ENCODE measurements at places on chromosomes 13 and 19.

GRCh38 chr19:10685210-10685609 is 16.0 kb upstream of the QTRT1 start:
- no peak for DNase-seq

- no peak for DNase-seq
Observed at GRCh38 chr13:45339867-45340266, 1.1 kb downstream of the TPT1 start.

- DNase-seq, result no peak
Observed at GRCh38 chr13:111897846-111898215, 169.1 kb upstream of the SOX1 start.

DNA sequence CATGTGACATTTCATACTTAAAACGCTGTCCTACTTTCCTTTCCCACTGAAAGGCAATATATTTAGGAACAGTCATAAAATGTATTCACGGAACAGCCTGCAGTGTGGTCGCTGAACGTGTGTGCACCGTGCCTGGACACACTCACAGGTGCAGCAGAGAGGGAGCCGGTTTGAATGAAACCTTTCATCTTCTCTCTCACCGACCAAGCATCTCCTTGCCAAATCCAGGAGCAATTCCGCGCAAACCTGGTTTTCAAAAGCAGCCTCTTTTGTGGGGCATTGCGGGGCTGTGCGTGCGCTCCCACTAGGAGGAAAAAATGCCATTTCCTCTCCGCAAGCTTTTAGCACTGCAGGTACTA is 1.0 kb downstream of the DCLK1 start:
- no peak for DNase-seq

DNA sequence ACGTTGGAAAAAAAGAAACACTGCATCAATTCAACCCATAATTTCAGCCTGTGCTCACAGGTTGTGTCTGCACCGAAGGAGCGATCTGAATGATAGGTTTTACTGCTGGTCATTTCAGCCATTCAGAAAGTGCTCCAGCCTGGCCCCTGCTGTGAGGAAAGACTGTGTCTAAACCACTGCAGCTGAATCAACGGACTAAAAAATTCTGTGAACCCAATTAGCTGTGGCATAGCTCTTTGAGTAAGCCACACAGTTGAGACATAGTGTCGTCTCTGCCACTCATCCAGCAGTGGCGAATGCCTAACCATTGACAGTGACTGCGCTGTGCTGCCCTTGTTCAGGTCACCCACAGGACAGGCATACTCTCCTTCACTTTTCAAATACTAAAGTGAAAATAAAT is 179.8 kb downstream of the COG6 start:
- no peak for DNase-seq

DNA sequence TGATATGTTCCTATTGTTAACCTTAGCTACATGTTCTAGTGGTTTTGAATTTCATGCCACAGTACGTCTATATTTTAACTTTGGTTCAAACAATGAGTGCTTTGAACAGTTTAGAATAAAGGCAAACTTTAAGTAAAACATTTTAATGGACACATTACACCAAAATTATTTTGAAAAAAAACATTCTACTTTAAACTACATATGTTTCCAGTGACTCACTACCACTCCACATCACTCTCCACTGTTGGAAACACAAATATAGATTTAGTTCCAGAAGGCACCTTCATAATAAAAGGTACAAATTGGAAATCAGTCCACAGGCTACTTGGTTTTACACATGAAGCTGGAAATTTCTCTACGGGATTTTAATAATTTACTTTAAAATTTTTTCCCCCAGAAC is 373.5 kb downstream of the MYO16 start:
- no peak for DNase-seq

- DNase-seq, result no peak
Observed at GRCh38 chr13:78655906-78656305, 3.0 kb downstream of the OBI1 start.

- no peak for DNase-seq
Observed at GRCh38 chr19:14772467-14772866, 5.9 kb downstream of the ADGRE2 start.

- DNase-seq, result no peak
Observed at GRCh38 chr13:51820016-51820597, 16.1 kb upstream of the DHRS12 start.

- DNase-seq, result no peak
Observed at GRCh38 chr13:50387051-50387581, 371.9 kb downstream of the KCNRG start.

- no peak for DNase-seq
Observed at GRCh38 chr13:112961457-112962369, 7.3 kb upstream of the MCF2L start.

GRCh38 chr19:46616631-46617322 is 8.1 kb downstream of the PTGIR start:
- DNase-seq, result no peak

GRCh38 chr19:43527860-43528622 is 1.0 kb upstream of the ETHE1 start:
- DNase-seq, result no peak

DNA sequence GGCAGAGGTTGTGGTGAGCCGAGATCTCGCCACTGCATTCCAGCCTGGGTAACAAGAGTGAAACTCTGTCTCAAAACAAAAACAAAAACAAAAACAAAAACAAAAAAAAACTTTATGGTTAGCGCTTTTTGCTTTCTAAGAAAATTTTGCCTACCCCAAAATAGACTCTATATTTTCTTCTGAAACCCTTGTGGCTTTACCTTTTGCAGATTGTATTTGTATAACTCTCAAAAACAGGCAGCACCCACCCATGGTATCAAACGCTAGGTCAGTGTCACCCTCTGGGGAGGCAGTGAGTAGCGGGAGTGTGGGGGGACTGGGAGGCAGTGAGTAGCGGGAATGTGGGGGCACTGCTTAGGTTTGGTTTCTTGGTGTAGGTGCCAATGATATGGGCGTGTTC is 7.5 kb upstream of the SLC39A3 start:
- no peak for DNase-seq

GRCh38 chr13:50125554-50126262 is 110.5 kb downstream of the KCNRG start:
- no peak for DNase-seq

DNA sequence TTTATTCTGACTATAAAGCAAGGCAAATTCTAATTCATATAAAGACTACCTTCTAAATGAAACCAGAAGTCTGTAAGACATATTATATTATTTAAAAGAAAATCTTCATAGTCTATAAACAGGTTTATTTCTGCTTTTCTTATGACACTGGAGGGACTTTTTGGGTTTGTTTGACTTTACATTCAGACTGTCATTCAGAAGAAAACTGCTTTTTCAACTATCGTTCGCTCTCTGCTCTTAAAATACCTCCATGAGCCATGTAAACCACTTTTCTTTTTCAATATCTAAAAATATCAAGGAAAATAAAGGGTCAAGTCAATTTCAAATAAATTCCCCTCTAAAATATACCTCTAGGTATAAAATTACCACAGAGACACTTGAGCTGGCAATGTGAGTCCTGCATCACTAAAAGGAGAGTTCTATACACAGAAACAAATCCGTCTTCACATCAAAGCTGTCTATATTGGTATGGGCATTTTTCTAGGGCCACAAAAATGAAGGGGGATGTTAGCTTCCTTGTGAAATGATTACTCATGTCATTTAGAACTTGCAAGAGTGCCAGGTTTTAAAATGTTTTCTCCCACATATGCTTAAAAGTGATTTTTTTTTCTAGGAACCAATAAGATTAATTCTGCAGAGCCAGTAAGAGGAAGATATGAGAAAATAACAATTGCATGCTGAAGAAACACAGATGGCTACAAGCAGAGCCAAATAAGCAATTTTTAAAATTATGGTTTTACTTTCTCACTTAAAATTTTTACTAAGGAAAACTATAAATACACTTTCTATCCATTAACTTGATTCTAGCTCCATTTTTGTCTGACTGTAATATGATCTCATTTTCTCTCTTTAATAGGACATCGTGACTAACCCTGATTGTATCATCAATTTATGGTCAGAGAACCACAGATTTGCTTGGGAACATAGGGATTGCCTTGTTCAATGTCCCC is 181.8 kb downstream of the TBC1D4 start:
- no peak for DNase-seq

DNA sequence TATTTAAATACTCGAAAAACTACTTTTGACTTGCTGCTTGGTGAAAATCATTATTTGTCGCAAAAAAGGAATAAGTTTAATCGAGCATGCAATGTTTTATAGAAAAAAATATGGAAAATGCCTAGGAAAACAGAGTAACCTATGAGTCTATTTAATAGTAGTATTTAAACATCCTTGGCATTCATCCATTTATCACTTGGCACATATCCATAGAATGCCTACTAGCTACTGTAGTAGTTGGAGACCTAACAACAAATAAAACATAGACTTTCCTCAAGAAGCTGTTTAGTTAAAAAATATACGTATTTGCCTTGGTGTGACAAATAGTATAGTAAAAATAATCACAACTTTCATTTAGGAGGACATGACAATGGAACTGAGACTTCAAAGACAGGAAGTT is 302.1 kb downstream of the DIAPH3 start:
- DNase-seq, result no peak

GRCh38 chr19:16142032-16142580 is 1.4 kb upstream of the HSH2D start:
- no peak for DNase-seq

DNA sequence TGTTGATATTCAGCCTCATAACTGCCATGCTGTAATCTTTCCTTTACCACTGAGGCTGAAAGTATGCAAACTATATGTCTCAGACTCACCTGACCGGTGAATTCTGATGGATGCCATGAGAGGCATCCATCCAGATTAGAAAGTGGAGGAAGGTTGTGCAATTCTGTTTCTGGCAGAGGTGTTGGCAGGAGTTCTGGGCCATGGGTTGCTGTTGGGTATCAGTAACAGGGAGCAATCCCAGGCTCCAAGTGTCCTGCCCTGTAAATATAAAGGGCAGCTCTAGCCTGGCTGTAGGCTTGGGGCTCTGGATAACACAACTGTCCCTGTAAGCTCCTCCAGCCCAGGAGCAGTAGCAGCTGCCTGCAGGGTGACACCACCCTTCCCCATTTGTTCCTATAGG is 77.4 kb upstream of the ABCC4 start:
- no peak for DNase-seq

DNA sequence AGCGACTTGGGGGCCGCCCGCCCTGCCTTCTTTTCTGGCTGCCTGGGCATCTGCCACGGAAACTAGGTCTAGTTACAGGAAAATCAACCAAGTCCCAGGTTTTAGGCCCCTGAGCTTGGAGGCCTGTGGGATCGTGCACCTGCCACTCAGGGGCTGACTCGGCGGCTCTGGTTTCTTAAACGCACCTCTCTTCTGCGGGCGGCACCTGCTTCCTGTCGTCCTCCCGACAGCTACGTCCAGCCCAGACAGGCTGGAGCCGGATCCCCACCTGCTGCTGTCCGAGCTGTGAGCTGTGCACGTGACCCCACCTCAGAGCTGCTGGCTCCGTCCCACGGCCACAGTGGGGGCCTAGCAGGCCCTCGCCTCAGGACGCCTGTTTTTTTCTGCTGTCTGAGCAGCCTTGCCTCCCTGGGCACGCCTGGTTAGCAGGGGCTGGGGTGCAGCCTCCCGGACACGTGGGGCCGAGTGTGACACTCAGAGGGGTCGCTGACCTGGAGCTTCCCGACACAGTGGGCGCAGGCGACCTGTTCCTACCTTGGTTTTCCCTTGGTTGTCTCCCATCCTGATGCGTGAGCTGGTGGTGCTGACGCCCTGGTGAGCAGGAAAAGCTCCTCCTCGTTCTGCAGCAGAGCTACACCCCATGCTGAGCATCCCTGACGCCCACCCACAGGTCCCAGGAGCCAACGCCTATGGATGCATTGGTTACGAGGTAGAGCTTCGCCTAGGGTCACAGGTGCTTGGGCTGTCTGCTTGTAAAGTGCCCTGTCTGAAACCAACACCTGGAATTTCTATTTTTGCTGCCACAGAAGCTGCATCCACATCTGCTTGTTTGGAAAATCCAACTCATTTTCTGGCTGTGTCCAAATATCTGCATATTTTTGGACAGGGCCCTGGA is 17.5 kb downstream of the TMEM255B start:
- no peak for DNase-seq

DNA sequence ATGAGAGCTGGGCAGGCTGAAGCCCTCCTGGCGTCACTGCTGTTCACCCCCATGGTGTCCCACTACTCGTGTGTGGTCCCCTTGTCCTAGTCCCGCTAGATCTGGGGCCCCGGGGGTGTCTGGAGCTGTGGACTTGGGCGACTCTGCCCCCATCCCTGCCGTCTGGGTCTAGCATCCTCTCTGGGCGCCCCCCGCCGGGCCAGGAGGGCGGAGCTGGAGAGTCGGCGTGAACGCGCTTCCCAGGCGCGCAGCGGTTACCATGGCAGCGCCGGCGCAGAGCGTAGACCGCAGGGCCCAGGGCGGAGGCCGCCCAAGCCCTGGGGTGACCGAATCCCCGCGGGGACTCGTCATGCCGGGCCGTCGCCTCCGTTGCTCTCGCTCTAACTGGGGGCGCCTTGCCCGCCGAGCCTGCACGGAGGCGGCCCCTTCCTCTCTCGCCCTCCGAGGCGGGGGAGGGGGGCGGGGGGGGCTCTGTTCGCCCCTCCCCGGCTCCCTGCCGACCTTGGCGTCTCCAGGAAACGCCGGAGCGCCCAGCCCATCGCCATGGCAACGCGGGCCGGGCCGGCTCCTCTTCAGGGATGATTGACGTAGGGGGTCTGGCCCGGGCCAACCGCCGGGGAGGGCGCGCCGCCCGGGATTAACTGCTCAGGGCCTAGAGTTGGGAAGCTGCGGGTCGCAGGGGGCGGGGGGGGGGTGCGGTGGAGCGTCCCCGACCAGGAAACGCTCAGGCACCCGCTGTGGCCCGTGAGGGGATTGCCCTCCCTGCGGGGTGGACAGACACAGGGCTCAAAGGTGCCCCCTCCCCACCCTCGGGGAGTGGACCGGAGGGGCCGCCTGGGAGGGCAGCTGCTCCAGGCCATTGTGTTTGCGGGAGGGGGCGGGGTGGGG is 8.9 kb downstream of the ISYNA1 start:
- DNase-seq, result peak; percentile 82

- DNase-seq, result no peak
Observed at GRCh38 chr19:39297931-39298634, 1.9 kb downstream of the IFNL1 start.

DNA sequence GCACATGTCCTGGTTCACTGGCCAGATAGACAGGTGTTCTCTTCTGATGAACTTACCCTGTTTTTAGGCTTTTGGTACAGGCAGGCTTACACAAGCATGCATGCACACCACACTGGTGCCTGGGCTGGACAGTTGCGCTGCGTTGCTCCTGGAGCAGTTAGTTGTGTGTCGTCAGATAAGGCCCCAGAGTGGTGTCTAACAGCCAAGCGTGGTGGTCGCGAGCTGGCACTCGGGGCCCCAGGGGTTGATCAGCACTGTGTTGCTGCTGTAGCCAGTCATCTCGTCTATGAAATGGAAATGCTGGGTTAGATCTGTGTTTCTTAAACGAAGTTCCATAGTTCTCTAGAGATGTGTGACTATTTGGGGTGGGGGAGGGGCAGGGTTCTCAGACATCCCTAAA is 24.6 kb upstream of the TEX29 start:
- DNase-seq, result no peak

- no peak for DNase-seq
Observed at GRCh38 chr13:34546344-34547250, 395.5 kb upstream of the NBEA start.

- no peak for DNase-seq
Observed at GRCh38 chr13:74869846-74870245, 612.1 kb downstream of the TBC1D4 start.

- no peak for DNase-seq
Observed at GRCh38 chr19:58428617-58429016, 11.3 kb downstream of the ZNF132 start.

GRCh38 chr13:46281779-46282178 is 70.1 kb downstream of the LRRC63 start:
- no peak for DNase-seq

Data from T1000 (cell line).